ENCODE measurements at places on chromosomes 13 and 19.

- H3K27ac ChIP-seq, result peak overlapping the region; percentile 93
- no peak for DNase-seq
- H3K4me1 ChIP-seq, result peaks cover 31% of the 10 kb centered on the region
- H3K4me3 ChIP-seq, result no peak overlapping the region
Measured at GRCh38 chr13:29922281-29922821, 71.9 kb upstream of the UBL3 start.

DNA sequence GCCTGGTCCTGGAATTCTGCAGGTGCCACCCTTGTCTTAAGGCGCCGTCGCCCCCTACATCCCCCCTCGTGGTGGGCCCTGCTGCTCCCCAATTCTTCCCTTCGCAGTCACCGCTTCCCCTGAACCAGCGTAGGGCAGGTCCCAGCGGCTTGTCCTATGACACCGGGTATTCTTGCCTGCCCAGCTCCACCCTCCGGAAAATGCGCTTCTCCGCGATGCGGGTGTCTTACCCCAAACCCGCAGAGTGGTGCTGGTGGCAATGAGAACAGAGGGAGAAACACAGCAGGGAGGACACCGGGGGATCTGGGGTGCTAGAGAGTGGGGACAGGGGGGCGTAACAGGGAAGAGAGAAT is 9.0 kb downstream of the ZNF808 start:
- peak overlapping the region; percentile 55 for H3K27ac ChIP-seq
- no peaks in the 10 kb centered on the region for H3K27me3 ChIP-seq
- peaks cover 4% of the 10 kb centered on the region for H3K36me3 ChIP-seq
- DNase-seq, result peak; percentile 51
- peaks cover 7% of the 10 kb centered on the region for H3K4me1 ChIP-seq
- H3K4me3 ChIP-seq, result peak overlapping the region; percentile 73

DNA sequence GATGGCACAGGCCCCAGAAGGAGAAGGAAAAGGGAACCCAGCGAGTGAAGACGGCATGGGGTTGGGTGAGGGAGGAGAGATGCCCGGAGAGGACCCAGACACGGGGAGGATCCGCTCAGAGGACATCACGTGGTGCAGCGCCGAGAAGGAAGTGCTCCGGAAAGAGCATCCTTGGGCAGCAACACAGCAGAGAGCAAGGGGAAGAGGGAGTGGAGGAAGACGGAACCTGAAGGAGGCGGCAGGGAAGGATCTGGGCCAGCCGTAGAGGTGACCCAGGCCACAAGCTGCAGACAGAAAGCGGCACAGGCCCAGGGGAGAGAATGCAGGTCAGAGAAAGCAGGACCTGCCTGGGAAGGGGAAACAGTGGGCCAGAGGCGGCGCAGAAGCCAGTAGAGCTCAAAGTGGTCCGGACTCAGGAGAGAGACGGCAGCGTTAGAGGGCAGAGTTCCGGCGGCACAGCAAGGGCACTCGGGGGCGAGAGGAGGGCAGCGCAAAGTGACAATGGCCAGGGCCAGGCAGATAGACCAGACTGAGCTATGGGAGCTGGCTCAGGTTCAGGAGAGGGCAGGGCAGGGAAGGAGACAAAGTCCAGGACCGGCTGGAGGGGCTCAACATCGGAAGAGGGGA is 1.1 kb downstream of the PPP1R12C start:
- peaks cover 12% of the 10 kb centered on the region for H3K36me3 ChIP-seq
- H3K27ac ChIP-seq, result no peak overlapping the region
- H3K4me3 ChIP-seq, result peak overlapping the region; percentile 84

- no peak for DNase-seq
- H3K27me3 ChIP-seq, result no peaks in the 10 kb centered on the region
- H3K4me3 ChIP-seq, result no peak overlapping the region
- no peak overlapping the region for H3K27ac ChIP-seq
- no peaks in the 10 kb centered on the region for H3K36me3 ChIP-seq
- H3K4me1 ChIP-seq, result no peaks in the 10 kb centered on the region
Measured at GRCh38 chr19:32138416-32138815, 207.0 kb upstream of the ZNF507 start.

- H3K4me3 ChIP-seq, result no peak overlapping the region
- H3K36me3 ChIP-seq, result no peaks in the 10 kb centered on the region
- peaks cover 2% of the 10 kb centered on the region for H3K4me1 ChIP-seq
- no peaks in the 10 kb centered on the region for H3K27me3 ChIP-seq
- H3K27ac ChIP-seq, result no peak overlapping the region
- DNase-seq, result peak; percentile 58
Measured at GRCh38 chr13:75547917-75548316, 1.7 kb upstream of the UCHL3 start.

DNA sequence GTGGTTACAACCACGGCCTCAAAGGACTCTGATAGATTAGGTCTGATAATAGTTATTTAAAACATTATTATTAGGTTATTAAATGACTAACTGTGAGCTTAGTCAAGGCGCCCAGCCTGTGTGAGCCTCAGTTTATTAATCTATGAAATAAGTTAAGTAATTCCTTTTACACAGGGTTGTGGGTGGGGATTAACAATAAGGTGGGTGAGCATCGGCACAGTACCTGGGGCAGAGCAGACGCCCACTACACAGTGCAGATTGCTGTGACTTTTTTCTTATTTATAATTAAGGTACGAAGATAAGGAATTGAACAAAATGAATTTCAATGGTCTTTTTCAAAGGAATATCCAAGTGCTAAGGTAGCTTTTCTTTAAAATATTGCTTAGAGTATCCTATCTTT is 132.2 kb downstream of the KATNAL1 start:
- peaks cover 7% of the 10 kb centered on the region for H3K4me1 ChIP-seq
- no peaks in the 10 kb centered on the region for H3K27me3 ChIP-seq
- DNase-seq, result no peak
- no peaks in the 10 kb centered on the region for H3K36me3 ChIP-seq

DNA sequence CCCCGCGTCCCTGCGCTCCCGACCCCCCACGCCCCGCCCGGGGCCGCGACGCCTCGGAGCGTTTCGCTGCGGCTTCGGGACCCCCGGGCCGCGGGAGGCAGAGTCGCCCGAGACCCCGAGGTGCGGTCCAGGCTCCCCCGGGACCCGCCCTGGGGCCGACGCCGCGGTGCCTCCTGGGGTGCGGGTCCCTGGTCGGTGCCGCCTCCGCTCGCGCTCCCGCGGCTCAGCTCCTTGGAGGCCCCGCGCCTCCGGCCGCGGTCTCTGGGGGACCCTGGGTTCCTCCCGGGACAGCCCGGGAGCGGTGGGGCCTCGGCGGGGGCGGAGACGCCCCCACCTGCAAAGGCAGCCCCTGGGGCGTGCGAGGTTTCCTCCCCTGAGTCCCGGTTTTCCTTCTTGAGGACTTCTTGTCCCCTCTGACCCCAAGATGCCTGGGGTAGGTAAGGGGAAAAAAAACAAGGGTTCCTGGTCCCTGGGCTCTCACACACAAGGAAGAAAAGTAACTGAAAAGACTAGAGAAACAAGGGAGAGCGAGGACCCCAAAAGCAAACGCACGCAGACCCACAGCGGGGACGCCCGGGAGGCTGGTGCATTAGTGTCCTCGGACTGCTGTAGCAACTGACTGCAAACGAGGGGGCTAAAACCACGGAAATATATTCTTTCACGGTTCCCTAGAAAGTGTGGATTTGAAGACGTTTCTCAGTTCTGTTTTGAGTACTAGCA is 740 bp downstream of the ZNF555 start:
- DNase-seq, result no peak
- H3K4me1 ChIP-seq, result peaks cover 3% of the 10 kb centered on the region
- H3K4me3 ChIP-seq, result peak overlapping the region; percentile 98
- peak overlapping the region; percentile 52 for H3K27ac ChIP-seq

GRCh38 chr19:16897856-16898161 is 9.0 kb downstream of the F2RL3 start:
- peak overlapping the region; percentile 75 for H3K4me3 ChIP-seq
- H3K36me3 ChIP-seq, result no peaks in the 10 kb centered on the region
- H3K27me3 ChIP-seq, result peaks cover 5% of the 10 kb centered on the region
- H3K27ac ChIP-seq, result no peak overlapping the region
- H3K4me1 ChIP-seq, result peaks cover 6% of the 10 kb centered on the region

- peak overlapping the region; percentile 99 for H3K4me3 ChIP-seq
- peaks cover 26% of the 10 kb centered on the region for H3K4me1 ChIP-seq
- no peaks in the 10 kb centered on the region for H3K27me3 ChIP-seq
- peak; percentile 39 for DNase-seq
- peaks cover 21% of the 10 kb centered on the region for H3K36me3 ChIP-seq
- H3K27ac ChIP-seq, result peak overlapping the region; percentile 94
Measured at GRCh38 chr19:13118424-13119193, 545 bp downstream of the NACC1 start.

DNA sequence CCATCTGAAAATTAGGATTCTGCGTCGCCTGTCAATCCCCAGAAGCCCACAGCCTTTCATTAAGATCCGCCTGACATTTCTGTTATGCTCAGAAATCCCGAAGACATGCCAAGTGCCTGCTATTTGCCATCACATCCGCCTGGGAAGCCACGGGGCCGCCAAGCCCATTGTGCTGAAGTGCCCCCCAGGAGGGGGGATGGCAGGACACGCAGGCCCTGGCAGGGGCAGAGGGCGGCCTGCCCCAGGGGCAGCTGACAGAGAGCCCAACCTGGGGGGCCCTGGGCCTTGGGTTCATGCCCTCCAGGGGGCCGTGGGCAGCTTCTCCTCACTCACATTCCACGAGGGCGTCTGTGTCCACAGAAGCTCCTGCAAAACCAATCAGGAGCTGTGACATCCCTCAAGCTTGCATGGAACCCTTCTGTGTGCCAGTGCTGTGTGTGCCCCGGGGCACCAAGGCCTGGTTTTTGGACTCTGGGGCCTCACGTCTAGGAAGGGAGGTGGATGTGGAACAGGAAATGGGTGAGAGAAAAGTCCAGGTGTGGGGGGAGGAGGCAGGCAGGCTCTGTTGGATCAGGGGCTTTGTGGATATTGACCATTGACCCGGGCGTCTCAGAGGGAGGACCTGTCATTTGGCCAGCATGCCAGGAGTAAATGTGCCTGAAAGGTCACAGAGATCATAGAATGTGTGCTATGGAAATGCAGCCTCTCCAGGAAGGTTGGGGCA is 122.9 kb downstream of the URI1 start:
- H3K27ac ChIP-seq, result no peak overlapping the region
- H3K4me1 ChIP-seq, result no peaks in the 10 kb centered on the region
- no peaks in the 10 kb centered on the region for H3K27me3 ChIP-seq
- H3K4me3 ChIP-seq, result no peak overlapping the region

- no peak overlapping the region for H3K27ac ChIP-seq
- no peaks in the 10 kb centered on the region for H3K4me1 ChIP-seq
- H3K27me3 ChIP-seq, result no peaks in the 10 kb centered on the region
- H3K36me3 ChIP-seq, result no peaks in the 10 kb centered on the region
- DNase-seq, result no peak
- H3K4me3 ChIP-seq, result no peak overlapping the region
Measured at GRCh38 chr13:59471106-59471505, 692.6 kb downstream of the DIAPH3 start.

GRCh38 chr13:56735537-56735942 is 405.2 kb upstream of the PRR20A start:
- peak; percentile 47 for DNase-seq
- H3K27me3 ChIP-seq, result no peaks in the 10 kb centered on the region
- no peaks in the 10 kb centered on the region for H3K36me3 ChIP-seq
- no peak overlapping the region for H3K4me3 ChIP-seq
- no peak overlapping the region for H3K27ac ChIP-seq

Data from trophoblast cell (in vitro differentiated cells and primary cell).